Spleen (tissue), 13 donors: ENCODE measurements at places on chromosomes 5 and 9. TPM values are rescaled to one million over a fixed set of nuclear protein-coding genes. Genes with fewer than 3 reads are reported as not detected.

- no peak for DNase-seq
Measured at GRCh38 chr9:5440426-5440825, 2.7 kb upstream of the PLGRKT start.

SSBP2 gene
- polyA plus RNA-seq, result 15.1 TPM

DNA sequence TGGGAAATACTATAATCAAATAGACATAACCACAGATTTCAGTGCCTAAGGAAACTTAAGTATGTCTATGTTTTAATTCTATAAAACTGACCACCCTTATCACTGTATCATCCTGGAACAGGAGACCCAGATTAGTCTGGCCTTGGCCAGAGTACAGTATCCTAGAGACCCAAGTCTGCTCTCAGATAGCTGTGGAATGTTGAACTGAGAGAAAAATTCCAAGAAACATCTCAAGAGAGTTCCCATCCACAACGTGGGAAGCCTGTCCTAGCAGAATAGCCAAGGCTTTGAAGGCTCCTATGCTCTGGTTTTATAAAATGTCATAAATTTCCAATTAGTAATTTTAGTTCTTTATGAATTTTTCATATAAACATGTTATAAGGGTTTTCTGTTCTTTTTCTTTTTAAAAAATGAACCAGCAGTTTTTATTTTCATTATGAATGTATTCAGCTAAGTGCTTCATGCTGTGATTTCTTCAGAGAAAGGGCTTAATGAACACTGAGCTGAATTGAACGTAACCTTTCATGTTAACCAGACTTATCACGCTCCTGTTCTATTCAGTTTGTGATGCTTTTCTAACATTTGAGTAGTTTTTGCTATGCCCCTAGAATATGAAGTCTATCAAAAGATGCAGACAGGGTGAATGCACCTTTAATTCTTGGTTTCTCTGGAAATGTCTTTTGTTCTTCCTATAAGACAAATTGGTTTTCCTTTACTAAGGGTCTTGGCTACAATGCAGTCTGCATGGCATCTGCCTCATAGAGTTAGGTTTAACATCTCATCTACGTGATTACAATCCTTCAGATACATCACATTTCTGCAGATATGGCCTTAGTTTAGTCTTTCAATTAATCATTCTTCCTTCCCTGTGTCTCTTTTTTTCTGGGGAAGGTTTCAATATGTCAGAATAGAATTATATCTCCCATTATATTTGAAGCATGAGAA lies 230.8 kb downstream of the CYLC2 start:
- DNase-seq, result no peak

- DNase-seq, result no peak
Measured at GRCh38 chr5:95671826-95672225, 11.0 kb downstream of the SPATA9 start.

TRUB2 gene
- polyA plus RNA-seq, result 14.1 TPM

- peak; percentile 37 for DNase-seq
Measured at GRCh38 chr5:181255836-181256578, 4.9 kb downstream of the TRIM52 start.

DNA sequence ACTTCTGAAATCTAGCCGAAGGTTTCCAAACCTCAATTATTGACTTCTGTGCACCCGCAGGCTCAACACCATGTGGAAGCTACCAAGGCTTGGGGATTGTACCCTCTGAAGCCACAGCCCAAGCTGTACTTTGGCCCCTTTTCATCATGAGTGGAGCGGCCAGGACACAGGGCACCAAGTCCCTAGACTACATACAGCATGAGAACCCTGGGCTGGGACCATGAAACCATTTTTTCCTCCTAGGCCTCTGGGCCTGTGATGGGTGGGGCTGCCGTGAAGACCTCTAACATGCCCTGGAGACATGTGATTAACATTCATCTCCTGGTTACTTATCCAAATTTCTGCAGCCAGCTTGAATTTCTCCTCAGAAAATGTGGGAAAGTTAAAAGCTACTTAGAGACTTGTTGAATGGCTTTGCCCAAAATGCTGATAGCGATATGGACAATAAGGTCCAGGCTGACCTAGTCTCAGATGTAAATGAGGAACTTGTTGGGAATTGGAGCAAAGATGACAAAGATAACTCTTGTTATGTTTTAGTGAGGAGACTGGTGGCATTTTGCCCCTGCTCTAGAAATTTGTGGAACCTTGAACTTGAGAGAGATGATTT lies 34.1 kb upstream of the CPLANE1 start:
- DNase-seq, result no peak
